ENCODE measurements at places on chromosomes 2 and 18.
A peak's percentile ranks its signal among the peaks of the same experiment; 100 is the strongest.

GRCh38 chr2:138827426-138828054, 47.4 kb upstream of the NXPH2 start:
- DNase-seq: peak; percentile 83

DNA sequence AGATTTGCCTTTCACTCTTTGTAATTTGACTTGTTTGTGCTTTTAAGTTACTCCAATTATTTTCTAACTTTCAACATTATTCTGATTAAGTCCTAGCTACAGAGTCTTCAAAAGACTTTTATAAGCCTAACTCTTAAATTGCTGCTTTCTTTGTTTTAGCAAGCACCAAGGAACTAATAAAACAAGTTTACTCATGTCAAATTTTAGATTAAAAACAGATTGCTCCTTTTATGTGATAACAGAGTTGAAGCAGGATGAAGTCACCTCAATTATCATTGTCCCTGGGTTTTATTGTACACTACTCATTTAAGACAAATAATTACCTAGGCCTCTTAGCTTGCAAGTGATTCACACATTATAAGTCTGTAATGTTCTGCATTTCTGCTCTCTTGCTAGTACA, 678.4 kb downstream of the ERBB4 start:
- no peak for DNase-seq

DNA sequence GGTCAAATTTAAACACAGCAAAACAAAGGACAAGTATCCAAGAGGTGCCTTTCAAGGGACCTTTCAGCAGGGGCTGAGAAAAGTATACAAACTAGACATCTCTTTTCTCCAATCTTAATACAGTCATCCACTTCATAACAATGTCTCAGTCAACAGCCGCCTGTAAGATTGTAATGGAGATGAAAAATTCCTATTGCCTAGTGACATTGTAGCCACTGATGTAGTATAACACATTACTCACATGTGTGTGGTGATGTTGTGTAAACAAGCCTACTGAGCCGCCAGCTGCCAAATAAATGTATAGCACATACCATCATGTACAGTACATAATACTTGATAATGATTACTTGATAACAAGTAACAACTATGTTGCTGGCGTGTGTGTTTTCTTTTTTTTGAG, 31.0 kb downstream of the VIT start:
- DNase-seq: no peak

- DNase-seq: peak; percentile 33
These were observed at the start of gene VAMP8 for GRCh38 chr2:85577386-85578242. Gene VAMP8 (plus strand): TSS chr2:85577586. CDS start chr2:85577647, 61 bp downstream.

DNA sequence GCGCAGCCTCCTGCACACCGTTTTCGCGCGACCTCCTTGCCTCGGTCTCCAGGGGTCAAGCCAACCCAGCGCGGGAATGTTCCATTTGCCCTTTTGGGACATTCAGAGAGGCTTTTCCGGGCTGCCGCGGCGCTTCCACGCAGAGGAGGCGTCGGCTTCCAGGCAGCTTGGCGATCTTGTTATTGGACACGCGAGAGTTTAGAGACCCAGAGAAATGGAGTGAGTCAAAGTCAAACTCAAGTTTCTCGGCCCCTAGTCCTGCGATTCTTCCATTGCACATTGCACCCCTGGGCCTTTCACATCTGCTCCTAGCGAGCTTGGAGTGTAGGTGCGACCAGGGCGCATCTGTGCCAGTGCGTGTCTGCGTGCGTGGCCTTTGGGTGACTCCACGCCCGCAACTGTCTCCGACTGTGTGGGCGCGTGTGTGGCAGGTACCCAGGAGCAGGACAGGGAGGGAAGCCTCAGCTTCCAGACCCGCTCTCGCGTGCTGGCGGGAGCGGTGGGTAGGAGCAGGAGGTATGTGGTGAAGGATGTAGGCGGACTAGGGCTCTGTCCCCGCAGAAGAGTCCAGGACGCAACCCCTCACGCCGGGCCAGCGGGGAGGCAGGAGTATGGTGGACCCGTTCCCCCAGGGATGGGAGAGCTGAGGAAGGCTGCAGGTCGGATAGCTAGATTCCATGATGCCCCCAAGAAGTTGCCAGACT, 13.5 kb downstream of the SIX3 start:
- DNase-seq: peak; percentile 75

GRCh38 chr2:224645722-224646121, 60.6 kb upstream of the CUL3 start:
- no peak for DNase-seq

- no peak for DNase-seq
These were observed 921.2 kb downstream of the DCC start for GRCh38 chr18:53261241-53261640.

GRCh38 chr2:24253303-24253919, 78.6 kb downstream of the FAM228A start:
- no peak for DNase-seq

DNA sequence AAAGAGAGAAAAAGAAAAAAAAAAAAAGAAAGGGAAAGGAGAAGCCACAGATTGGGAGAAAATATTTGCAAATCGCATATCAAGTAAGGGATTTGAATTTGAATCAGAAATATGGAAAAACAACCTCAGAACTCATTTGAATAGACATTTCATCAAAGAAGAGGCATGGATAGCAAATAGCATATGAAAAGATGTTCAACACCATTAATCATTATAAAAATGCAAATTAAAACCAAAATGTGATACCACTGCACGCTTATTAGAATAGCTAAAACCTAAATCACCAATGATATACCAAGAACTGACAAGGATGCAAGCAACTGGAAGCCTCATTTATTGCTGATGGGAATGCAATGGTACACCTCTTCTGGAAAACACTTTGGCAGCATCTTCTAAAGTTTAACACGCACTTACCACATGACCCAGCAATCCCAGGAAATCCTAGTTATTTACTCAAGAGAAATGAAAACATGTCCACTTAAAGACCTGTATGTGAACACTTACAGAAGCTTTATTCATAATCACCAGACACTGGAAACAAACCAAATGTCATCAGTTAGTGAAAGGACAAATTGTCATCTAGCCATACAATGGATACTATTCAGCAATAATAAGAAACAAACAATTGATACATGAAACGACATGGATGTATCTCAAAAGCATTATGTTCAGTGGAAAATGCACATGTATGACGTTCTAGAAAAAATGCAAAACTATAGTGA, 10.3 kb downstream of the DNER start:
- no peak for DNase-seq

DNA sequence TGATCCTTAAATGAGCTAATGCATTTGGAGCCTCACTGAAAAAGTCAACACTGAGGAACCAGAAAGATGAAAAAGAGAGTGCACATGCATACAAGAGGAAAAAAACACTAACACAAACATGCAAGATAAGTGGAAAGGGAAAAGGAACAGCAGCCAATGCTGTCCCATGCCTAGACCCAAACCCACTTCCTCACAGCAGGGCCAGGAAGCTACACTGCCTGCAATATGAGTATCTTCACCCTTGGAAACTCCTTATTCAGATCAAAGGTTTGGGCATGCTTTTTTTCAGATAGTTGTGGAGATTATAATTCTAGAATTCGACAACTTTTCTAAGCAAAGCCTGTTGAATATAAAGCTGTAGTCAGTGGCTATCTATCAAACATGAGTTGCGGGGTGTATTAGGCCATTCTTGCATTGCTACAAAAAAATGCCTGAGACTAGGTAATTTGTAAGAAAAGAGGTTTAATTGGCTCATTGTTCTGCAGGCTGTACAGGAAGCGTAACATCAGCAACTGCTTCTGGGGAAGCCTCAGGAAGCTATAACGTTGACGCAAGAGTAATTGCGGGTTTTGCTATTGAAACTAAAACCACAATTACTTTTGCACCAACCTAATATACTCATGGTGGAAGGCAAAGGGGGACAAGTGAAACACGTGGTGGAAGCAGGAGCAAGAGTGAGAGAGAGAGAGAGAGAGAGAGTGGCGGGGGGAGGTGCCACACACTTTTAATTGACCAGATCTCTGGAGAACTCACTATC, 138.2 kb downstream of the MBD2 start:
- DNase-seq: no peak

GRCh38 chr18:50707855-50708469, 111.9 kb downstream of the MRO start:
- DNase-seq: peak; percentile 51

DNA sequence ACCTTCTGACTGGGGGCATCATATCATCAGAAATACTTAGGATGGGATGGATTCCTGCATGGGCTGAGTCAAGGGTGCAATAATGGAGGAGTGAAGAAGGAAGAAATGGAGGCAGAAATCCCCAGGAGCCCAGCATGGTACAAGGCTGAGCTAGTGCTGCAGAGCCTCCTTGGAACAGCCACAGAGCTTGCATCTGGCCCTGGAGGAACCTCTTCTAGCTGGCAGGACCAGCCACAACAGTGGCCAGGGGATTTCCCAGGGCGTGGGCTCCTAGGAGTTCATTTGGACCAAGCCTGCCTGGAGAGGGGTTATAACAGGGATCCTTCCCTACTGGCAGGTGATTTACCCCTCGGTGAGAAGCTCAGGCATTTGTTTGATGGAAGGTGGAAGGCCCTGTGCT, 4.7 kb upstream of the IL37 start:
- DNase-seq: no peak

DNA sequence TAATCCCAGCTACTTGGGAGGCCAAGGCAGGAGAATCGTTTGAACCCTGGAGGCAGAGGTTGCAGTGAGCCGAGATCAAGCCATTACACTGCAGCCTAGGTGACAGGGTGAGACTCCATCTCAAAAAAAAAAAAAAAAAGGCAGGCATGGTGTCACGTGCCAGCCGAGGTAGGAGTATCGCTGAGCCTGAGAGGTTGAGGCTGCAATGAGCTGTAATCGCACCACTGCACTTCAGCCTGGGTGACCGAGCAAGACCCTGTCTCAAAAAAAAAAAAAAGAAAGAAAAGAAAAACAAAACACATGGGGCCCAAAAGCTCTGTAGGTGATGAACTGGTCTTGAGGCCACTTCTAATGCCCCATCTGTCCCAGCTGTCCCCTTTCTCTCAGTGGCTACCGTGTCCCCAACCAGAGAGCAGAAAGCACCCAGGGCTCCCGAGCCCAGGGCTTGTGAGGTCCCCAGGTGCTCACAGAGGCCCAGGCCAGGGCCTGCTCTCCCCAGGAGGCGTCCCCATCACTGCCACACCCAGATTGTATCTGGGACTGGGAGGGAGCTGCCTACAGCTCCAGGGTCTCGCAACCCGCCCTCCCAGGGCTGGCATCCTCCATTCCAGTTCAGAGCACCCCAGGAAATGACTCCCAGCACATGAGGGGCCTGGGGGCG, 8.5 kb downstream of the KLHL30 start:
- DNase-seq: no peak

DNA sequence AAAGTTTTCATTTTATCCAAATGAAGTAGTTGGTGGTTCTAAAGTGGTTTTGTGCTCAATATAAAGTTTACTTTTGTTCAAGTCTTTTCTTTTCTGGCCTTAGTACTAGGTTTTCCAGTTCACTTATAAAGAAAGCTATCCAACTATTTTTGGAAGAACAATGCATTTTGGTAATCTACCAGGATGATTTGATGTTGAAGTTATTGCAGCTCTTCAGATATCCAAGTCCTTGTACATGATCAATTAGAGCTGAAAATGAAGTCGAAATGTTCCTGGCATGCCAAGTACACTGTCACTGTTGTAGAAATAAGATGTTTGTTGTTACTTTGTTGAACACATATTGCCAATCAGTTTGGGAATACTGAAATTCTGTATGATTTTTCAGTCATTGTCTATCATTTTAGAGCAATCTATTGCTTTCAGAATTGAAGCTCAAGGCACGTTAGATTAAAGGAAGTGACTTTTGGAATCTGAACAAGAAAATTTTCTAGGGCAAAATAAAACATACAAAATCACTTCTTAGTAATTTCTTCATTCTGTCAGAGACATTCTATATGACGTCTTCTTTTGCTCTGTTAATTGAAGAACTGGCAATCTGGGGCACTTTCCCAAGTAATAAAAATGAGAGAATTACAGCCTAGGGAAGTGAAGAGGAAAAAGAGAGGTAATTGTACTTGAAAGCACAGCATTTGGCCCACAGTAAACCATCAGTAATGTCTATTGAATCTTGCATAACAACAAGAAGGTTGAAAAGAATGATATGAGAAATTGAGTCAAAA, 232.3 kb downstream of the MREG start:
- DNase-seq: no peak

DNA sequence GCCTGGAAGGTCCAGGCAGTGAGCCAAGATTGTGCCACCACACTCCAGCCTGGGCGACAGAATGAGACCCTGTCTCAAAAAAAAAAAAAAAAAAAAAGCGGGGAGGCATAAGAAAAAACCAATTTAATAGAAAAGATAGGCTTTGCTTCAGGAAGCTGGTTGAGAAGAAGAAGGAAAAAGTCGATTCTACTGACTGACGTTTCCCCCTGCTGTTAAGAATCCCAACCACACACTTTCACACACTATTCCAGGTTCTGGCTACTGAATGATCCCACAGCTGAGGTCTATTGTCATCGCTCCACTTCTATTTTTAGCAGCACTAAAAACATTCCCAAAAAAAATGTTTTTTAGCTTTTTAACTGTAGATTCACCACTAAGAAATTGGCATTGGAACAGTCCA, 6.7 kb upstream of the CHCHD5 start:
- DNase-seq: no peak

DNA sequence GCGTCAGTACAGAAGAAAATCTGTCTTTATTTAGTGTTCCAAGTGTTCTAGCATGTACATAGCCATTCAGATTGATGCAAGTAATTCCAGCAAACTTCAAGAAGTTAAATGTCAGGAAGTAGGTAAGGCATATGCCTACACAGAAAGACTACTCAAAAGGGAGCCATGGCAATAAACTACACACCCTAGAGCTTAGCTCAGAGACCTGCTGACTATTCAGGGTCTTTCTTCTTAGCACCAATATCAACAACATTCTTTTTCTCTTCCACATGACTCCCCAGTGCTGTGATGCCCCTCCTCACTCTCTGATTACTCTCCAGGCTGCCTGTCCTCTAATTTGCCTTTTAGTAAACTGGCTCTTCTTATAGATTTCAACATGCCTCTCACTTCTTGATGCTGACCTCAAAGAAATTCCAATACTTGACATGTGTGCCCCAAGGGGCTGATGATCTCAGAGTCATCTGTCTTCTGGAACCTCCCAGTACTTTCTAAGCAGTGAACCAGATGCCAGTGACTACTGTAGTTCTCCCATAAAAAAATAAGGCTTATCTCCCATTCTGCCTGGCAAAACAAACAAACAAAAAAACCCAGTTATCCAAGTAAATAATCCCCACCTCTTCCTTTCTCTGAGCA, 909.2 kb upstream of the FANCL start:
- no peak for DNase-seq

DNA sequence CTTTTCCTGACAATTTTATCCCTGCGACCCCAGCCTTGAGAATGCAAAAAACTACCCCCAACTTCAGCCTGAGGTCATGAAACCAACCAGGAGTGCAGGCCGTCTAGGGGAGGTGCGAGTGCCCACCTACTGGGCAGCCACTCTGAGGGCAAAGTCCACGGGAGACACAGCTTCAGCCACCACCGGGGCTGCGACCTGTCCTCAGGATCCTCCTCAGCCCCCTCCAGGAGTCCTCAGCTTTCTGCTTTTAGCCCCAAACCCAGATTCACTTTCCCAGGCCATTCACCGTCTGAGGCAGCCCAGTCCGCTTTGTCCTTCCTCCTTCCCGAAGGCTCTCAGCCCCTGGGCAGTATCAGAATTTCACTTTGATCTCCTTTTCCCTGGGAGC, 210.2 kb upstream of the TNP1 start:
- no peak for DNase-seq

- no peak for DNase-seq
These were observed 73.9 kb downstream of the ARL4C start for GRCh38 chr2:234422981-234423431.

- DNase-seq: no peak
These were observed 1.8 kb downstream of the C2orf76 start for GRCh38 chr2:119364798-119365197.

- no peak for DNase-seq
These were observed 43.2 kb upstream of the YWHAQ start for GRCh38 chr2:9673914-9674481.
